ENCODE measurements at places on chromosomes 3 and 15.

GRCh38 chr15:79078763-79079410 lies 11.7 kb downstream of the RASGRF1 start:
- no peak for DNase-seq

DNA sequence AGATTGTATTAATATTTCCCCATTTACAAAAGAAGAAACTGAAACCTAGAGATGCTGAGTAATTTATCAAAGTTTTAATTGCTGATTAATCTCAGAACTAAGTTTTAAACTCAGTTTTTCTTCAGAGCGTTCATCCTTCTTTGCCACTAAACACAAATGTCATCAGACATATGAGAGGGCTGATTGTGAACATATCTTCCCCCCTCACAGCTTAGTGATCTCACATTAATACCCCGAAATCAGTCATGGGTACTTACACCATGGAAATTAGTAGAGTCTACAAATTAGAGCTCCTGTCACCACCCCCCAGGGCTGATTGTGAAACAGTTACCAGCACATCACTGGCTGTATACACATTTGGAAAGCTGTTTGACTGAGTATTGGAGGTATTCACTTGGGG lies 189.3 kb upstream of the SGO1 start:
- no peak for DNase-seq

- DNase-seq, result peak; percentile 88
These were observed 102.2 kb downstream of the DGKG start for GRCh38 chr3:186259612-186260383.

GRCh38 chr3:184773283-184774186 lies 38.4 kb upstream of the VPS8 start:
- no peak for DNase-seq

GRCh38 chr3:2504912-2505311 lies 406.2 kb downstream of the CNTN4 start:
- no peak for DNase-seq

DNA sequence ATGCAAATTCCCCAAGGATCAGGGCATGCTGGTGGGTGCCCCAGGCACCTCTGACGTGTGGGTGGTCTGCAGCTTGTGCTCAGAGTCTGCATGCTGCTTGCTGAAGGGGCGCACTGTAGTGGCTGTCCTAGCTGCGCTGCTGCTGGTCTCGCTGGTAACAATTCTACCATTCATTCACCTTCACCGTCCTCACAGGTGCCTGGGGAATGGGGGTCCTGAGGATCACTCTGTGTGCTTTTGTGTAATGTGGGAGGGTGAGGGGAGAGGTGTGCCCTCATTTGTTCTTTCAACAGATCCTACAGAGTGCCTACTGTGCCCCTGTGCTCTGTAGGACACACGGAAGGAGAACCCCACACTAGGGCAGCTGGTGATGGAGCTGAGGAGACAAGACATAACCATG lies 2.1 kb upstream of the ITGA11 start:
- DNase-seq, result no peak

- DNase-seq, result no peak
These were observed 65.5 kb downstream of the ARHGAP31 start for GRCh38 chr3:119359476-119360326.

GRCh38 chr15:60396560-60396957 lies 1.2 kb downstream of the ANXA2 start:
- DNase-seq, result no peak

GRCh38 chr15:65028921-65029735 lies at the start of gene MTFMT:
Gene MTFMT (minus strand): TSS chr15:65029639. CDS start chr15:65029613, 26 bp downstream.
- peak; percentile 92 for DNase-seq
